Trophoblast cell (in vitro differentiated cells and primary cell): ENCODE measurements at places on chromosomes 11 and 22.

DNA sequence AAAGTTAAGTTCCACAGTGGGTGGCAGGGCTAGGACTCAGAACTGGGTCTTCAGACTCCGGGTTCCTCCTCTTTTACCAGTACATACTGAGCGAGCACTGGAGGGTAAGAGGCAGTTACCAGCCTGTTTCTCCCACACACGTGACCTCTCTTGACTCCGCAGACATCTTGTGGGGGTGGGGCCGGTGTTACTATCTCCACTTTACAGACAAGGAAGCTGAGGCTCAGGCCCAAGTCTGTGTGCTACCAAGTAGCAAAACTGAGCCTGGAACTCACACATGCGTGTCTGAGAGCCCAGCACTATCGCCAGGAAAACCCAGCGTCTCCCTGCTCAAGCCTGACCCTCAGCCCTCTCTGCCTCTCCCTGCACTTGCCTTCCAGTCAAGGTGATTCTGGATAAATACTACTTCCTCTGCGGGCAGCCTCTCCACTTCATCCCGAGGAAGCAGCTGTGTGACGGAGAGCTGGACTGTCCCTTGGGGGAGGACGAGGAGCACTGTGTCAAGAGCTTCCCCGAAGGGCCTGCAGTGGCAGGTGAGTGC lies 16.0 kb upstream of the SMIM35 start:
- H3K4me3 ChIP-seq, result no peak overlapping the region
- no peaks in the 10 kb centered on the region for H3K27me3 ChIP-seq
- H3K27ac ChIP-seq, result no peak overlapping the region
- no peak for DNase-seq

DNA sequence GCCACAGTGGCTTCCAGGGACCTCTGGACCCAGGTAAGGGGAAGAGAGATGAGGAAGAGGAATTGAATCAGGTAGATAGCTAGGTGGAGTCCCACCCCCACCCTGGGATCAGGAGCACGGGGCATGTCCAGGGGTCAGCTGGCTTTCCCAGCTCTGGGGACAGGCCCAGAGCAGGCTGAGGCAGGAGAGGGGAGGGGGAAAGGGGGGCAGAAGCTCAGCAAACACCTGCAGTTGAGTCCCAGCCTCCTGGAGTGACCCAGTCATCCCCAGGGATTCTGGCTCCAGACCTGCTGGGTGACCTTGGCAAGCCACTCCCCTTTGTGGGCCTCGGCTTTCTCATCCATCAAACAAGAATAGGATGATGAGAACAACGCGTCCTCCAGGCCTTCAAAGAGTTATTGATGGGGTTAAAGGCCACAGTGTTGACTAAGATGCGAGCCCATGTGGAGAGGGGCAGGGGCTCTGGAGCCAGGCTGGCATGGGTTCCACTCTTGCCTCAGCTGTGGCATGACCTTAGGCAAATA lies 16.0 kb downstream of the STARD10 start:
- peak; percentile 37 for DNase-seq
- no peaks in the 10 kb centered on the region for H3K27me3 ChIP-seq
- H3K4me3 ChIP-seq, result no peak overlapping the region
- peak overlapping the region; percentile 68 for H3K27ac ChIP-seq
- peaks cover 70% of the 10 kb centered on the region for H3K4me1 ChIP-seq

GRCh38 chr22:31344256-31344577 lies 1.9 kb downstream of the PATZ1 start:
- H3K4me1 ChIP-seq, result peaks cover 28% of the 10 kb centered on the region
- DNase-seq, result no peak
- no peaks in the 10 kb centered on the region for H3K27me3 ChIP-seq

DNA sequence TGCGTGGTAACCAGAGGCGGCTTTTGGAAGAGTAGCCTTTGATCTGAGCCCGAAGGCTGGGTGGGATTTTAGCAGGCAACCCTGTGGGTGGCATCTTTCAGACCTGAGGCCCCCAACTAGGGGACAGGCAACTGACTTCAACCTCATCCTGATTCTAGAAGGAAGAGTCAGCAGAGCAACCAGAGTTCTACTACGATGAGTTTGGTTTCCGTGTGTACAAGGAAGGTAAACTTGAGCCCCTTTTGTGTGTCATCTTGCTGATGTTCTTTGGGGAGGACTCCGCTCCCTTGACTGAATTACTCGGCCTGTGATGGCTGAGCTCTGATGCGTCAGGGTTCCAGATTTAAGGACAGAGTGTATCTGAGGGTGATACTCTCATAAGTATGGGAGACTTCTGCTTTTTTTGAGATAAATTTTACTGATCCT lies 31.6 kb downstream of the SGSM3 start:
- DNase-seq, result no peak
- H3K4me1 ChIP-seq, result peaks cover 10% of the 10 kb centered on the region
- H3K36me3 ChIP-seq, result peaks cover 45% of the 10 kb centered on the region
- H3K4me3 ChIP-seq, result no peak overlapping the region
- H3K27ac ChIP-seq, result no peak overlapping the region
- H3K27me3 ChIP-seq, result no peaks in the 10 kb centered on the region

- no peak overlapping the region for H3K4me3 ChIP-seq
- H3K27me3 ChIP-seq, result no peaks in the 10 kb centered on the region
- H3K4me1 ChIP-seq, result no peaks in the 10 kb centered on the region
- no peak for DNase-seq
Observed at GRCh38 chr22:21622919-21623647, 6.7 kb downstream of the YDJC start.

DNA sequence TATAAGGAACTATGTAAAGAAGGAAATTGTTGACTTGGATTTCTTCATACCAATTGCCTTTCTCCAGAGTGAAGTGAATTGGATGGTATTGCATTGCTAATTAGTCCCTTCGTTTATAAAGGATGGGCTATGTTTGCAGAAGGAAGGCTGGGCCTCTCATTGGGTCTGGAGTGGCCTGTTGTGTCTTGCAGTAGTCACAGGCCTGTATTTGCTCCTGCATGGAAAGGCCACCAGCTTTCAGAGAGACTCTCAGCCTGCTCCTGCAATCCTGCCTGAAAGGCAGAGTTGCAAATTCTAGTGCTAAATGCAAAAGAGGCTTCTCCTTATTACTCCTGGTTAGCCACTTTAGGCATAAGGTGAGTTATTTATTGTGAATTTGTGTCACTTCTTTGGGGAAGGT lies 103.8 kb downstream of the EXT2 start:
- no peaks in the 10 kb centered on the region for H3K27me3 ChIP-seq
- DNase-seq, result no peak
- no peak overlapping the region for H3K4me3 ChIP-seq

- DNase-seq, result no peak
- no peak overlapping the region for H3K4me3 ChIP-seq
- H3K36me3 ChIP-seq, result no peaks in the 10 kb centered on the region
Observed at GRCh38 chr11:2766166-2766565, 66.4 kb upstream of the KCNQ1OT1 start.

DNA sequence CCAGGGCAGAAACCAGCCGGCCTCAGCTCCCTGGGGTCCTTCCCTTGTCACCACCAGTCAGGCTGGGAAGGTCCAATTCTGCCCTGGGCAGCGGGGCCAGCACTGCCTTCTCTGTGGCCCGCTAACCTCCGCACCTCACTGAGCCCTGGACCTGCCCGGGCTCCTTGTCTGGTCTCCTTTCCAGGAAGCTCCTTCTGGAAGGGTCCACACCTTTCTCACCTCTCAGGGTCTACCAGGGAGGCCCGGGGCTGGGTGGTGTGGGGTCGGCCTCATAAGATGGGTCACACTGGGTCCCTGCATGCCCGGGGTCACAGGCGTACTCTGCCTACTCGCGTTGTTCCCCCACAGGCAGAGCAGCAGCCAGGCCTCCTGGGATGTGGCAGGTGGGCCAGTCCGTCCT lies 69.0 kb downstream of the WNT7B start:
- no peak overlapping the region for H3K27ac ChIP-seq
- H3K36me3 ChIP-seq, result no peaks in the 10 kb centered on the region
- no peak for DNase-seq
- H3K27me3 ChIP-seq, result no peaks in the 10 kb centered on the region

GRCh38 chr11:106724293-106724892 lies 293.9 kb downstream of the GUCY1A2 start:
- H3K27me3 ChIP-seq, result no peaks in the 10 kb centered on the region
- DNase-seq, result peak; percentile 88
- no peak overlapping the region for H3K4me3 ChIP-seq
- H3K4me1 ChIP-seq, result no peaks in the 10 kb centered on the region

DNA sequence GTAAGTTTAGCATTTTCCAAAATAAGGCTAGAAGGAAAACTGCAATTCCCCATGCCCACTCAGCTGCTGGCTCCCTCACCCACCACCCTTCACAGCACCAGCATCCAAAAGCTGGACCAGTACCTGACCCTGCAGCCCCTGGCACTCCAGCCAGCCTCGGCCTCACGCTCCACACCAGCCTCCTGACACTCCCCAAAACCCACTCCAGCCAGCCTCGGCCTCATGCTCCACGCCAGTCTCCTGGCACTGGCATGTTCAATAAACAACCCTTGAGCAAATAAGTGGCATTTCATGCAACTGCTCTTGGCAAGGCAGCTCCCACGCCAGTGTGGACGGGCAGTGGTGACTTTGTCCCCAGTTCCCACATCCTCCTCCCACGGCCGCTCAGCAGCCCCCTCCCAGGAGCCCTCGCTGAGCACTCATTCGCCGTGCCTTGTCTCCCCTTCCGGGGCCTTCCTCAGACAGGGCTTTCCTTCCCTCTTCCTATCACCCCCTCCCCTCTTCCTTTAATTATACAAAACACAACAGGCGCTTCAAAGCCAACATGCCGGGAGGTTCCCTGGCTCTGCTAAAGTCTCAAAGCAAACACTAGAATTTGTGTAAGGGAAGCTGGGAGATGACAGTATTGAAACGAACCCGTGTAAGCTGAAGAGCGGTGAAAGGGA lies 6.8 kb downstream of the TOLLIP start:
- H3K27me3 ChIP-seq, result no peaks in the 10 kb centered on the region
- peaks cover 23% of the 10 kb centered on the region for H3K36me3 ChIP-seq
- no peak for DNase-seq
- H3K27ac ChIP-seq, result no peak overlapping the region

- no peak overlapping the region for H3K4me3 ChIP-seq
- DNase-seq, result no peak
- no peaks in the 10 kb centered on the region for H3K36me3 ChIP-seq
- peaks cover 38% of the 10 kb centered on the region for H3K4me1 ChIP-seq
- H3K27ac ChIP-seq, result no peak overlapping the region
- H3K27me3 ChIP-seq, result peaks cover 14% of the 10 kb centered on the region
Observed at GRCh38 chr11:46337626-46338345, 9.5 kb upstream of the DGKZ start.
